ENCODE measurements at places on chromosomes 11 and 22.
A peak's percentile ranks its signal among the peaks of the same experiment; 100 is the strongest.

DNA sequence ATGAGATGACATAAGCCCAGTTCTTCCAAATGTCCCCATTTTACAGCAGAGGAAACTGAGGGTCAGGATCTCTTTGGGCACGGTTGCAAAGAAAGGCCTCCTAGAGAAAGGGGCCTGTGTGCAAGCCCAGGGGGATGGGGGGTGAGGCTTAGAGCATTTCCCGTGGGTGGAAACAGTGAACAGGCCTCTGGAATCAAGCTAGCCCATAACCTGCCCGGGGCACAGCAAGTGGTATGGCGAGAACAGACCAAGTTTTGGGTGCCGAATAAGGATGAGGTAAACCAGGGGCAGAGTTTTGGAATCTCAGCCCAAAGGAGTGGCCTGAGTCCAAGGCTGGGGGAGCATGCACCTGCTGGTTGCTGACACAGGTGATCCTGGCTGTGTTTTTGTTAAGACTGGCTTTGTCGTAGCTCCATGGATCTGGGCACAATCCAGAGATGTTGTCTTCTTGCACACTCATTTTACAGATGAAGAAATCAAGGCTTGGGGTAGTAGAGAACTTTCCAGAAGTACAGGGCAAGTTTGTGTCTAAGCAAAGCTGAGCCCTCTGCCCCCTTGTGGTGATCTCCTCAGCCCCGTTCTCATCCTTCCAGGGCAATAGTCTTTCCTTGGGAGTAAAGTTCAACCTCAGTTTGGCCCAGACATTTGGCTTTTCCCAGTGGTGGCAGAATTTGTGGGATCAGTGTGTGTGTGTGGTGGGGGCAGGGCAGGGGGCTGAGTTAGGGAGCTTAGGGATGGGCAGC lies 53.5 kb upstream of the MYEOV start:
- DNase-seq = peak; percentile 62

DNA sequence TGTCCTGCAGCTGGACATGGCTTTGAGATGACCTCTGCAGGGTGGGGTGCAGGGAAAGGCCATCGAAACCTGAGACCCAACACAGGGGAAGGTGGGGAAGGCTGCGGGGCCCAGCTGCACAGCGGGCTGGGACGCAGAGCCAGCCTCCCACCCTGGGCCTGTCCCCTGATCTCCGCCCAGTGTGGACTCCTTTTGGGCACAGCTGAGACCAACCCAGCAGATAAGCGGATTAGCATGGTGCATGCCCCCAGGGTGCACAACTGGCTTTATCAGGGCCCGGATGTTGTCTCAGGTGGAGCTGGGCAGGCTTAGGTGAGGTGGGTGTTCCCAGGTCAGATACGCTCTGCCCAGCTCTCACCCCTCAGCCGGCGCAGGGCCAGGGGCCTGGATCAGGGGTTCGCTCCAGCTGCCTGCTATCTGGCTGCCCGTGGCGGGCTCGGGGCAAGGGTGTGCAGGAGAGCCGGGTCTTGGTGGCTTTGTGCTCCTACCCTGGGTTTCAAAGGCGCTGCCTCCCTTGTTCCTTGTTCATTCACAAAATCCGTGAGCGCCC lies 28.1 kb upstream of the MUC5AC start:
- no peak for DNase-seq

GRCh38 chr11:23078289-23078971 lies 218.2 kb upstream of the CCDC179 start:
- no peak for DNase-seq

GRCh38 chr22:39965748-39966147 lies 5.6 kb downstream of the TMA7B start:
- DNase-seq = no peak

DNA sequence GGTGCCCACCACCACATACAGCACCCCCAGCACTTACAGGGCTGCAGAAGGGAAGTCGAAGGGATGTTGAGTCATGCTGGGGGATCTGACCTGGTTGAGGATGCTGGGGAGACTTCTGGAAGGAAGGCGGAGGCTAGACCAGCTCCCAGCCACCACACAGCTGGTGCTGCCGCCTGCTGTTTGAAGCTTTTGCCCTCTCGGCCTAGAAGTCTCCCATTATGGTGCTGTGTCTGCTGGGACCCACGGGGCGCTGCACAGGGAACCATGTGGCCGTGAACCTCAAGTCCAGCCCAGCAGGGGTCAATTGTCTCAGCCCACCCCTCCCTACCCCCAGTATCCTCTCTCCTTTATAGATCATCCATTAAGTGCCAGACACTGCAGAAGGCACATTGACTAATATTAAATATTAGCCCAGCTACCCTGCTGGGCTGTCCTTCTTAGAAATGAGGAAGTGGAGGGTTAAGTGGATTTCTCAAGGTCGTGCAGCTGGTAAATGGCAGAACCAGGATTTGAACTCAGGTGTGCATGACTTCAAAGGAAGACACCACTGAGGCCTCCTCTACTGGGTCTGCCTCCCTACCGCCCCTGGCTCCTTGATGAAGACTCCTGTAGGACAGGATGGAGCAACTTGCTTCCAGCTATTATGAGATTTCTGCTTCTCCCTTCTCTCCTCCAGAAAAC lies 49.7 kb downstream of the CYTH4 start:
- no peak for DNase-seq

DNA sequence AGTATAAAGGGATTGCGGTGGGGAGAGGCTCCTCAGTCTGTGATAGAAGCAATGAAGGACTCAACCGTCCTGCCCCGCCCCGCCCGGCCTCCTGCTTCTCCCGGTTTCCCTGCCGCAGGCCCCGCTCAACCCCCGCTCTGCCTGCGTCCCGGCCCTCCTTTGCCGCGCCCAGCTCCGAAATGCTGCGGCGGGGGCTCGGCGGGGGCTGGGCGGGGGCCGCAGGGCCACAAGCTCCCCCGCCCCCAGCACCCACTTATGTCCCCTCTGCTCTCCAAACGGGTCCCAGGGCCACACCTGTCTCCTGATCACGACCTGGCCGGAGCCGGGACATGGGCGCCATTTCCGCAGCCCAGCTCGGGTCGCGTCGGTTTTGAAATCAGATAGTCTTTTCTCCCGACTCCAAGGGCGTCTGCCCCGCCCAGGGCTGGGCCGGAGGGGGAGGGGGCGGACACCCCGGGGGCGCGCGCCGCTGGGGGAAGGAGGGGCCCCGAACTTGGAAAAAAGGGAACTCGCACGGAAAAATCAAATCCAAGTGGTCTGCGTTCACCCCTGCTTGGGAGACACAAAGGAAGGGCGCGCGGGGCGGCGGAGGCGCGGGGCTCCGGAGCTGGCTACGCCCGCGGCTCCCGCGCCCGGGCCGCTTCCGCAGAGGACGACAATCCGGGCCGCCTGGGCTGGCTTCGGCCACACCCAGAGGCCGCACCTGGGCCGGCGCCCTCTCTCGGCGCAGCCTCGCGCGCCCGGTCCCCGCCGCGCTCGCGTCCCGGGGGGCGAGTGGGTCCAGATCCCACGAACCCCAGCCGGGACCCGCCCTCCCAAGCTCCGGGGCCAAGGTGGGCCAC lies 70.6 kb upstream of the EP300 start:
- DNase-seq = peak; percentile 77

DNA sequence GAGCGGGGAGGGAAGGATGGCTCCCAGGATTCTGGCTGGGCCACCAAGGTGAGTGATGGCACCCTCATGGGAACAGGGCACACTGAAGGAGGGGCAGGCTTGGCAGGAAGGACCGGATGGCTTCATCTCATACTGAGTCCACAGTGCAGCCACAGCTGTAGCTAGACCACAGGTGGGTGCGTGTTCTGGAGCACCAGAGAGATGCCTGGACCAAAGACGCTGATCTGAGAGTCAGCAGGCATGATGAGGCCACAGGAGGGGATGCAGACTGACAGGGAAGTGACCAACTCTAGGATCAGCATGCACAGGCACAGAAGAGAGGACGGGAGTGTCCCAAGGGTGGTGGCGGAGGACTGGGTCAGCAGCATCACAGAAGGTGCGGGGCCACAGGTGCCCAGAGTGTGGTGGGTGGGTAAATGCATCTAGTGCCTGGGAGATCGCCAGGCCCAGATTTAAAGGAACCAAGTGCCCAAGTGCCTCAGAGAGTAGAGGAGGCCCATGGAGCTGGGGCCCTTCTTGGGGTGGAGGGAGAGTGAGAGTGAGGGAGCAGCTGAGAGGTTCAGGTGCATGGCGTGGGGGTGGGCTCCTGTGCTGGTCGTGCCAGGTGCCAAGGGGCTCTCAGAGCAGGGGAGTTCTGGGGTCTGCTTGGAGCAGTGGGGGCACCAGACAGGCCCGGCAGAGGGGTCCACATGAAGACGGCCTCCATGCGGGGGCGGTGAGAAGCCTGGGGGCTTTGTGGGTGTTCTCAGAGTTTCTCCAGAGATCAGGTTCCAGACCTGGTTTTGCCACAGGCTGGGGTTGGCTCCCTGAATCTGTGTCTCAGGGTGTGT lies 113.7 kb downstream of the CEP164 start:
- DNase-seq = no peak

GRCh38 chr11:3905080-3905953 lies 49.9 kb downstream of the STIM1 start:
- peak; percentile 13 for DNase-seq

- peak; percentile 75 for DNase-seq
Observed at GRCh38 chr11:75576499-75576918, 14.5 kb downstream of the SERPINH1 start.

GRCh38 chr22:48976556-48977535 lies 850.8 kb downstream of the BRD1 start:
- DNase-seq = no peak

DNA sequence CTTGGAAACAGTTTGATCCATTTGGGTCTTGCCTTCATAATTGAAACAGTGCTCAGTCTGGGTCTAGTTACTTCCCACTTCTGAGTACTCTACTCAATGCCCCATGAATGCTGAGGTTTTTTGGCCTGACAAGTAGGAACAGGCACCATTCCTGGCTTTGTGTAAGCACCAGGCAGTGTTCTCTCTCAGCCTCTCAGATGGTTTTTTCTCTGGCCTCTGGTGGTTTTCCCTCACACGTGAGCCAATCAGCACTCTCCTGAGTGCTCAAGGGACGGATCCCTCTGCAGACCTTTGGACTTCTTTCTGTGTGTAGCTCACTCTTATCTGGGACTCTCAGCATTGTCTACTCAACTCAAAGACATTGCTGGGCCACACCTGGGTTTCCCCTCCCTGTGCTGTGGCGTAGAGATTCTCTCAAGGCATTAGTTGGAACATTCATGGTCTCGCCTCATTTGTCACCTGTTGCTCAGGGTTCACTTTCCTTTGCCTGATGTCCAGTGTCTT lies 21.3 kb downstream of the SIK2 start:
- DNase-seq = no peak

- no peak for DNase-seq
Observed at GRCh38 chr11:78828676-78829075, 254.0 kb upstream of the NARS2 start.

GRCh38 chr11:110089617-110090282 lies 3.4 kb upstream of the ZC3H12C start:
- DNase-seq = no peak

- DNase-seq = peak; percentile 88
Observed at GRCh38 chr11:128632141-128632791, 44.9 kb upstream of the ETS1 start.
